DMS 273 treated with DMSO at 0.1 percent for 48 hours (cell line): ENCODE measurements at places on chromosomes 11 and 22.

- DNase-seq = no peak
Measured at GRCh38 chr11:69310934-69311766, 17.2 kb downstream of the MYEOV start.

GRCh38 chr22:29480512-29481264 is 670 bp downstream of the NEFH start:
- no peak for DNase-seq

GRCh38 chr11:117972044-117972443 is 14.2 kb upstream of the IL10RA start:
- no peak for DNase-seq

GRCh38 chr22:37088750-37089408 is 20.6 kb downstream of the TMPRSS6 start:
- DNase-seq = no peak

DNA sequence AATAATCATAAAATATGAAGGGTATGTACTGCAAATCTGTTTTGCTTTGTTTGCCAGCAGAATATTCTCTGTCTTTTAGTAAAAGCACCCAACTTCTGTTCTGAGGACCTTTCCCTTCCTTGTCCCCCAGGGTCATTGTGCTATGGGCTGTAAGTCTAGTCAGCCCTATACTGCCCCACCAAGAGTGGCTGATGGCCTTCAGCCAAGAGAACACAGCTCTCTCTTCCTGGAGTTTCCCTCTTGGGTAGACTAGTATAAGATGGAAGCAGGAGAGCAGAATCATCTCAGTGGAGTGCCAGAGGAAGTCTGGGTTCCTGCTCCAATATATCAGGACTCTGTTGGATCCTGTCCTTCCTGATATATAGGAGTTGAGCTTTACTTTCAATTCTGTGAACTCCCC is 29.0 kb downstream of the MMP13 start:
- DNase-seq = no peak

DNA sequence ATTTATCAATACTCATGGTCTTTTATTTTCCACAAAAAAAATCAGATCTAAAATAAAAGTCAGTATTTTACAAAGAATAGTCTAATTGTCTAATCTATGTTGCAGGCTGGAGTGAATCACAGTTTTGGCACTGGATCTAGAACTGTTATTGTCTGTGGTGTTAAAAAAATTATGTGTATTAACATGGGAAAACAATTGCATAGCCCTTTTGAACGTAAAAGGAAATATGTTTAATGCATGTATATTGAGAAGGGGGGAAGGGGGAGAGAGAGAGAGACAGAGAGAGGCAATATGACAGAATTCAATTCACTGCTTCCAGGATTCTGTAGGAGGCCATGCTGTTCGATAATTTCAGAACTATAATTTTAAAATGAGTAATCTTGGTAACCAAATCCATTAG is 324.9 kb upstream of the CCDC90B start:
- no peak for DNase-seq

- DNase-seq = no peak
Measured at GRCh38 chr11:15726893-15727519, 612.3 kb downstream of the INSC start.

GRCh38 chr11:31827455-31828206 is 16.5 kb upstream of the PAX6 start:
- DNase-seq = no peak

GRCh38 chr22:47796128-47796908 is 1033.9 kb downstream of the TBC1D22A start:
- DNase-seq = no peak

DNA sequence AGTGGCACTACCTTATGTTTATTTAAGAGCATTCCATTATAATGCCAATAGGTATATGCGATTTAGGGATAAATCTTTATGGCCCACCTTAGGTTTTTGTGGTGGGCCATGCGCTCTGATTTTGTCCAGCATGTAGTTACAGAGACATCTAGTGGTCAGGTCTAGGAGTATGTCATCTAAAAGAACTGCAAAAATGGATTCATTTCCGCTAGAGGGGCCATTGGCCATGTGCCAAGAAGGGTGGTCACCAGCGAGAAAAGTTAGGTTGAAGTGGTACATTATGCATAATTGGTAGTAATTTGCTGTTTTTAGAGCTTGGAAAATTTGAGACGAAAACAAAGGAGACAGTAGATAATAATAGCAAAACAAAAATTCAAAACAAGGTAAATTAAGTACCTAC is 27.7 kb downstream of the LRRC4C start:
- DNase-seq = no peak

DNA sequence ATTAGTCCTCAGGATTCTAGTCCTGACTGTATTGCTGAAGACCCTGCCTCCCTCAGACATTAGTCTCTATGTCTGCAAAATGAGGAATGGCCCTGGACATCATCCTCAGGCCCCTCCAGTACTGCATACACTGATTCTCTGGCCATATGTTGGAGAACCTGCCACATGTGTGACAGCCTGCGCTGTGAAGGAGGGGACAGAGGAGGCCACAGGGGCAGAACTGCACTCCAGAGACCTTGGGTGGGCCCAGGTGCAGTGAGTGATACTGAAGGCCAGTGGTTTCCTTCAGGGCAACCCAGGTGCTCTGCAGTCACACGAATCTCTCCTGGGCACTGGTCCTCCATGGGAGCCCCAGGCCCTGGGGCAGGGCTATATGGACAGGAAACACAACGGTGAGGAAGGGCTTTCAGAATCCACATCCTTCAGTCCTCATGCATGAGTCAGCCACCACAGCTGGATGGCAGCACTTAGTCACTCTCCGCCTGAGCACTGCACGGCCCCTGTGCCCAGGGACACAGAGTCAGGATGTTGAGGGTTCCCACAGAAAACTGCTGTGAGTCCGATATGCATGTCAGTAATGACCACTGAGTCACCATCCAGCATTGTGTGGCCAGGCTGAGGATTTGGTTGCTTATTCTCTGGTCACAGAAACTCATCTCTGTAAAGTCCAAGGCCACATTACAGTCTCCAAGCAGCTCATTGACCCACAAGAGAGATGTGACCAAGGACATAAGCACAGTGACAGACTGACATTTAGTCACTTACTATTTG is 39.7 kb downstream of the ME3 start:
- no peak for DNase-seq

DNA sequence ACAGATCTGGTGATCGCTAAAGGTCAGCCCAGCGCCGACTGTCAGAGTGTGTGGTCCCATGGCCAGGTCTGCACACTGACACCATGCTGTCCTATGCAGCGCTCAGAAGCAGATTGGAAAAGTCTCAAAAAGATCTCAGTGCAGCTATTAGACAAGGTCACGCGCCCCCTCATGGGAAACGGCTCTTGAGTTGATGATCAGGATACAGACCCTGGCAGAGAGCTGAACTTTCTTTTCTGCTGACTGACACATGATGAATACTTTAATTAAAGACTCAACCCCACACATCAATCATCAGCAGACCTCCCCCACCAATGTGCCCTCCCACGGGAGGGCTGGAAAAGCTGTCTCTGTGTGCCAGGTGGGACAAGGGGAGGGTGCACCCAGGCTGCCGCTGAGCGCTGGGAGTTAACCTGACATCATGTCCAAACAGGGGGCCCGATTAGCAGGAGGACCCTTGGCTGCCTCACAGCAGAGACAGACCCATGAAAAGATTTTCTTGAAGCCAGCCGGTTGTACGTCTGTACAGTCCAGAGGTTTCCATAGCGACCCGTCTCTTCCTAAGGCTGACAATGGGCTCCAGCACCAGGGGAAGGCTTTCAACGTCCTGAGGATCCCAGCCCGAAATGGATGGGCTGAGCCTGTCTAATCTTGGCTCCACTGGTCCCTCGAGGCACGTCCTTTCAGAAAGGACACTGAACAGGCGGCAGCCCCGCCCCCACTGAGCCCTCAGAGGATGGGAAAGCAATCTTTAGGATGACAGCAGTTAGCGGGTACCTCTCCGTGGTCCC is 26.9 kb downstream of the RASD2 start:
- no peak for DNase-seq

DNA sequence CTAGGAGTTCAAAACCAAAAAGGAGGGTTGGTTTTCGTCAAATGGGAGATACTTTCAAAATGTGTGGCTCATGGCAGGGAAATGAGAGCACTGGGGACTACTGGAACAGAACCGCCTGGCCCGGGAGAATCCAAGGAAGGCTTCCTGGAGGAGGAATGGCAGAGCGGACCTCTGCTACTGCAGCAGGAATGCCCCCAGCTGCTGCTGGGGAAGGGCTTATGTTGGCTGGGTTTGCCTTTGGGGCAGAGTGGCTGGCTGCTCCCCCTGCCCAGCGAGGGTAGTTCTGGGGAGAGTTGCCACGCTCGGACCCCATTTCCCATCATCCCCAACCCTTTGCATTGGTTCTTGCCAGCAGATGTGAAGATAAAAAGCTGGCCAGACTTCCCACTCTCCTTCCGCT is 10.6 kb upstream of the APOBEC3A start:
- DNase-seq = no peak
